ENCODE measurements at places on chromosomes 12 and 14.

DNA sequence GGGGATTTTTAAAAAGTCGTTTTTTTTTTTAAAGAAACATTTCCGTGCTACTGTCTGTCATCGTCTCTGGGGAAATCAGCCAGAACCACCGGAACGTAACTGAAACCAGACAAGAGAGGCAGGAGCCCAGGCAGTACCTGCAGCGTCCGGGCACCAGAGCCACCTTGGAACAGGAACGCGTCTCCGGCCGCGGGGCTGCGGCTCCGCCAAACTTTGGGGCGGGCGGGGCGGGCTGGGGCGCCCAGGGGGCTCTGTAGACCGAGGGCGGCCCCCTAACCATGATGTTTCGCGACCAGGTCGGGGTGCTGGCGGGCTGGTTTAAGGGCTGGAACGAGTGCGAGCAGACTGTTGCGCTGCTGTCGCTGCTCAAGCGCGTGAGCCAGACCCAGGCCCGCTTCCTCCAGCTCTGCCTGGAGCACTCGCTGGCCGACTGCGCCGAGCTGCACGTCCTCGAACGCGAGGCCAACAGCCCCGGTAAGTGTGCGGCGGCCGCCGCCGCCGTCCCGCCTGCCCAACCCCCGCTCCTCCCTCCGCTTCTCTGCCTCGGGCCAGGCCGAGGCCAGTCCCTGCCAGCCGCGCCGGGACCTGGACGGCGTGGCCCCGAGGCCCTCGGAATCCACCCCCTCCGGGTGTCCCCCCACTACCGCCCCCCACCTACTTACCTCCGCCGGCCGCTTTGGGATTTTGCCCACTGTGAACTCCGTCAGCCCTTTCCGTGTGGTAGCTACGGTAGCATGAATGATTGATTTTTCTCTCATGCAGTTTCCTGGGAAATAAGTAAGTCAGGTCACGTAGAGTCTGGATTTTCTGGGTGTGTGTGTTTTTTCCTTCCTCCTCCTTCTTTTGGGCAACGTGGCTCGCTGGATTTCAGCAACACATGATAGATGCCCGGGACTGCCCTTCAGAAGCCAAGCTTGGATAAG lies 972 bp downstream of the SAMD4A start:
- peak; percentile 14 for DNase-seq

DNA sequence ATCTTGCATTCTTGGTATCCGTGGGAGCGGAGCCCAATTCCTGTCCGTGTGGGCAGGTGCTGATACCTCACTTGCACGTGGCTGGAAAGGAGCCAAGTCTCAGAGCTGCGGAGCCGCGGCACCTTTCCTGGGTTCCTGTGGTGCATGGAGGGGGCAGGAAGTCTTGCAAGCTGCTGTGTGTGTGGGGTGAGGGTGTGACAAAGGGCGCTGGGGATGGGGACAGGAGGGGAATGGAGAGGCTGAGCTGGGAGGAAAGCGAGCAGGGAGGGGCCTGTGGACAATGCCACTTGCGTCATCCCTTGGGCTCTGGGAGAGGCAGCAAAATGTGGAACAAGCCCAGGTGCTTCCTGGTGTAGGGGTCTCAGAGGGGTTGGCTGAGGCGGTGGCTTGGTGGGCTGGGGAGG lies 86.7 kb downstream of the CALM1 start:
- DNase-seq: no peak

DNA sequence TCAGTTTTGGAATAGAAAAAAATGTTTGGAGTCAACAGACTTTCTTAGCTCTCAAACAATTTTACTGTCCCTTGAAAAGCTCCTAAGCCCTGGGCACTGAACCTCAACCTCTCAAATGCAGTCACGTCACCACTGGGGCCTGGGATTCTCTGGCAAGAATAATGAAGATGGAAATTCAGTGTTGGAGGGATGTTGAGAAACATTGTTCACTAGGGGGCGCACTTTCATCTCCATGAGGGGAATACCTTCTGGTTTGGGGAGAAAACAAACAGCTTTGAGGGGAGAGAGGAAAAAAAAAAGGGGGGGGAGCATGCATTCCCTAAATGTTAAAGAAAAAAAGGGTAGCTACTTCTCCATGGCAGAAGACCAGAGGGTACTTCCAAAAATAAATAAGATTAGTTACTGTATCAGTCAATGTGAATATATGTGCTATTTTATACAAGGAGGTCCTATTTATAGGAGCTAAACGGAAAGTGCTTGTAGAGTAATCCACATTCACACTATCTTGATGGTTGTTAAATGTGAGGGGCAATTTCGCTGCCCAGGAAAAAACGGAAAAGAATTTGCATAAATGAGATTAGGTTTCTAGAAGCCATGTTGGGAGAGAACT lies 5.8 kb upstream of the TBPL2 start:
- peak; percentile 64 for DNase-seq

DNA sequence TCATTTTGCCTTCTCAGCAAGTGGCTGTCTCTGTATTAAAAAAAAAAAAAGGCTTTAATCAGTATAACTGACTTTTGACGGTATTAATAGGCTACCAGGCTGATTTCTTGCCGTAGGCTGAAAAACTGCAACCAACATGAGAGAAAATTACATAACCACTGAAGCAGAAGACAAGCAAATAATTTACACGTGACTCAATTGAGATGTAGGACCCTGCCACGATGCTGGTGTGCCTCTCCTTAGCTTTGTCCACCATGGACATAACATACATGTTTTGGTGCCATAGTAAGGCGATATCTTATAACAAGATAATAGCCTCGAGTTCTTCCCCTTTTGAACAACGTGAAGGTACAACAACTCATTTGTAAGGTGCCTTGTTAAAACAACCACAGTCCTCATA lies 88.7 kb upstream of the GRIP1 start:
- no peak for DNase-seq

- DNase-seq: no peak
These were observed 349.4 kb downstream of the PDZRN4 start for GRCh38 chr12:41537522-41537921.

DNA sequence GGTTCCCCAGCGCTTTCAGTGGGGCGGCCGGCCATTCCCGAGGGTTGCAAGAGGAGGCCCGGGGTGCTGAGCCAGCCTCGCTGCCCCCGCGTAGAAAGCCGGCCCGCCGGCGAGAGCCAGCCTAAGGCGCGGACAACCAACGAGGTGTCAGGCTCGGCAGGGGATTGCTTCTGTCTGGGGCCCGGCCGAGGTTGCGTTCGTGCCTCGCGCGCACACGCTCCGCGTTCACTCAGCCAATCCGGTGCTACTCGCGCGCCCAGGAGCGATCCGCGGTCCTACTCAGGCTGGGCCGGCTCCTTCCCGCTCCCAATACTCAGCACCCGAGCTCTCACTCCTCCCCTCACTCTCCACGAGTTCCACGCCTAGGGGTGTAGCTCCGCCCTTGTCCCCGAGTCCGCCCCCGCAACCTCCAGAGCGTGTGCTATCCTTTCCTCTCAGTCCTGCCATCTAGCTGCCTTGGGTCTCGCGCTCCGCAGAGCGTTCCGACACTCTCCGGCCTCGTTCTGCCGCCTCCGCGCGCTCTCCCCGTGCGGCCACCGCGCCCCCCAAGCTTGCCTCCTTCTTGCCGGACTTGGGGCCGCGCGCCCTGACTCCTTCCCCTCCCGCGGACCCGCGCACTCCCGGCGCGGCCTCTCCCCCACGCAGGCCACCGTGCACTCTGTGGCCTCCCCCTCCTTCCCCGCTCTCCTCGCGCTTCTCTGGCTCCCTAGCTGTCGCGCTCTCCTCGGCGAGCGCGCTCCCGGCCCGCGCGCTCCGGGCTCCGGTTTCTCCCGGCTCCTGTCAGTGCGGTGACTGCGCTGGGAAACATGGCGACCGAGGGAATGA lies at the start of gene GPHN:
Gene GPHN (plus strand): TSS at position 426 of the 825 bp plus-strand sequence.
- DNase-seq: peak; percentile 95

DNA sequence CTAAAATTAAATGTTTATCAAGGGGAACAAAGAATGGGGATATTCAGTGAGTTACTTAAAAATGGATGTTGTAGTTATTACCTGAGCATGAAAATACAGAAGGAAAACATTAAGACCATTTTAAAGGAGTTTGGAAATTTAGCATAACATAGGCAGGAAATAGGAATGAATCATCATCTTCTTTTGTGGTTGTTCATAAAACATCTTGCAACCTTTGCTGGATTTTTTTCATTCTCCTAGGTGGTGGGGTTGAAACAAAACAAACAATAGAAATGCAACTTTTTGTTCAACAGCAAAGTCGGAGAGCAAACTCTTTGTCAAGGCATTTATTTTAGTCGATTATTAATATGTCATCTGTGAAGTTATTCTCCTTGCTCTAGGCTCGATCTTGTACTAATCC lies 275.1 kb downstream of the IPO8 start:
- no peak for DNase-seq

- DNase-seq: no peak
These were observed 112.6 kb upstream of the FZD10 start for GRCh38 chr12:130049666-130050065.

DNA sequence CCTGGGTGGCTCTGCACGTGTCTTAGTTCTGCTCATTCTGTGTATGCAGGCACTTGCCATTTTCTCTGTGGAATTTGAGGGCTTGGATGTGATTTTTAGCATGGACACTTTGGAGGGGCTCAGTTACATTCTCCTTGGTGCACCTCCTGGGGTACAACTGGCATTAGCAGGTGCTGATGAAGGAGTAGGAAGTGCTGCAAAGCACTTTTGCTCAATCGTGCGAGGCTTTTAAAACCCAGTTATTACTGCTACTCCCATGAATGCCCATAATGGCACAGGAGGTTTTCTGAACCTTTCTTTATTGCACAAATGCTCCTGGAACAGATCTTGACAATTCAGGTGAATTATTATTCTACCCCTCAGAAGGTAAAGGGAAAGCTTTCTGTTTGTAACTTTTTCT lies 78.7 kb downstream of the SLC25A47 start:
- DNase-seq: no peak

GRCh38 chr14:54627540-54628363 lies 60.8 kb downstream of the SAMD4A start:
- no peak for DNase-seq

DNA sequence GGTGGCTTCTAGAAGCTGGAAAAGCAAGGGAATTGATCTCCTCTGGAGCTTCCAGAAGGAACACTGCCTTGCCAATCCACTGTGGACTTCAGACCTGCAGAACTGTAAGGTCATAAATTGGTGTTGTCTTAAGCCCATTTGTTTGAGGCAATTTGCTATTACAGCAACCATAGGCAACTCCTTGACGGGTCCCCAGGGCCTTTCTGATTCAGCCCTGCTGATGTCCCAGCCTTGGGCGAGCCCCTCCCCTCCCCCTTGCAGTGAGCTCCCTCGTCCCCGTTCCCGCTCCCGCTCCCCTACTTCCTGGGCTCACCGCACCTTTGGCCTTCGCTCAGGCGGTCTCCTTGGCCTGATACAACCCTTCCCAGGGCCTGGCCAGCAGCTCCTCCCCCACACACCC lies 18.9 kb upstream of the DIO3 start:
- no peak for DNase-seq

GRCh38 chr12:64814432-64814831 lies 10.0 kb upstream of the TBC1D30 start:
- DNase-seq: no peak

GRCh38 chr14:61608245-61609165 lies 86.8 kb upstream of the HIF1A start:
- DNase-seq: peak; percentile 71

DNA sequence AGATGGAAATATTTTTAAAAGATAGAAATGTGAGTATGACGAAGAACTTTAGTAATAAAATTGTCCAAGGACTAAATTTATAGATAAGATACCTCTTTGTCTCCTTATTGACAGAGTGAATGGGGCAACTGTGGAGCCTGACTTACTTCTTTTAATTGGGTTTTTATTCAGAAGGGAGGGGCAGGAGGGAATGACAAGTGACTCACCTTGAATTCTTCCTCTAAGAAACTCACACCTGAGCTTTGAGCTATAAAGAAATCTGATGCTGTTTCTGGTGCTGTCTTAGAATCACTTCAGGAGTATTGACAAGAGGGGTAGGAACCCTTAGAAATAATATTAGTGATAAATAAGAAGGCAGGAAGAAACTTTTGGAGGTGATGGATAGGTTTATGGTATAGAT lies 951 bp downstream of the NR1H4 start:
- no peak for DNase-seq

DNA sequence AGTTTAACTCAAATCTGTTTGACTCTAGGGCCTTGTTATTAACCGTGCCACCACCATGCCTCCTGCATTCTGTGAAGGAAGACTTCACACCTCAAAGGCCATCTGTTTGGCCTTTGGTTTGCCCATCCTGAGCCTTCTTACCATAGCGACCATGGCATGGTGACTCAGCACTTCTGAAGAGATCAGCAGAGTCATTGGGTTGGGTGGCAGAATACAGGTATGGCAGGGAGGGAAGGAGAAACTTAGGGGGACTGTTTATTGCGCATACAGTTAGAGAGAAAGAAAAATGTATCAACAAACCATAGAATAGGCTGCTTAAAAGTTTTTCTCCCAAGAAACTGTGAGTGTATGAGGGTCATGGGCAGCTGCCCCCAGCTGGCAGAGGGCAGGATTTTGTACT lies 49.2 kb downstream of the DAD1 start:
- DNase-seq: no peak

DNA sequence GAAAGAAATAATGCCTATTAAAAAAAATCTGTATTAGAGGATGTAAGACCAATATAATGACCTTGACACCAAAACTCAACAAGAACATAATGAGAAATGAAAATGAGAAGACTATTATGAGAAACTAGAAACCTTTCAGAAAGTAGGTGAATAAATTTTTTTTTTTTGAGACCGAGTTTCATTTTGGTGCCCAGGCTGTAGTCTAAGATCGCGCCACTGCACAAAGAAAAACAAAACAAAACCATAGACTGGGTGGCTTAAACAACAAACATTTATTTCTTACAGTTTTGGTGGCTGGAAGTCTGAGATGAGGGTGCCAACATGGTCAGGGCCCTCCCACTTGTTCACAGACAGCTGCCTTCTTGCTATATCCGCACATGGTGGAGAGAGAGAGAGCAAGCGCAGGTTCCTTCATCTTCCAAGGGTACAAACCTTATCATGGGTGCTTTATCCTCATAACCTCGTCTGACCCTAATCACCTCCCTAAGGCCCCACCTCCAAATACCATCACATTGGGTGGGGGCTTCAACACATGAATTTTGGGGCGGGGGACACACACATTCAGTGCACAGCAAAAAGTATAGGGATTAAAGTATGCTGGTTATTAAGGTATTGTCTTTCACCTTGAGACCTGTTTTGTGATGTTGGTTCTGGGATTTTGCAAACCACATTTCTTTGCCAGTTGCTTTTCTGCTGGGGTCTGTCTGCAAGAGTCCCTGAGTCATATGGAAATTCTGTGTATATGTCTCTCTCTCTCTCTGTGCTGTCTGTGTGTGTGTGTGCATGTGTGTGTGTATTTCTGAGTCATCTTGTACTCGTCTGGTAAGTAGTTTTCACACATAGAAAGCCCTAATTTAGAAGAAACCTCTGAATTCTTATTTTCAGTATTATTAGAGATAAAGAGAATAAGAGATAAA lies 26.2 kb downstream of the ZCRB1 start:
- no peak for DNase-seq

GRCh38 chr14:103527408-103528145 lies 1.4 kb upstream of the TRMT61A start:
- DNase-seq: no peak

- no peak for DNase-seq
These were observed 249.1 kb upstream of the PPFIA2 start for GRCh38 chr12:82008251-82008650.

- DNase-seq: no peak
These were observed 177.5 kb downstream of the ADGRD1 start for GRCh38 chr12:131131077-131131807.

Data from HepG2 (cell line).